ENCODE measurements at places on chromosomes 5 and 9.

DNA sequence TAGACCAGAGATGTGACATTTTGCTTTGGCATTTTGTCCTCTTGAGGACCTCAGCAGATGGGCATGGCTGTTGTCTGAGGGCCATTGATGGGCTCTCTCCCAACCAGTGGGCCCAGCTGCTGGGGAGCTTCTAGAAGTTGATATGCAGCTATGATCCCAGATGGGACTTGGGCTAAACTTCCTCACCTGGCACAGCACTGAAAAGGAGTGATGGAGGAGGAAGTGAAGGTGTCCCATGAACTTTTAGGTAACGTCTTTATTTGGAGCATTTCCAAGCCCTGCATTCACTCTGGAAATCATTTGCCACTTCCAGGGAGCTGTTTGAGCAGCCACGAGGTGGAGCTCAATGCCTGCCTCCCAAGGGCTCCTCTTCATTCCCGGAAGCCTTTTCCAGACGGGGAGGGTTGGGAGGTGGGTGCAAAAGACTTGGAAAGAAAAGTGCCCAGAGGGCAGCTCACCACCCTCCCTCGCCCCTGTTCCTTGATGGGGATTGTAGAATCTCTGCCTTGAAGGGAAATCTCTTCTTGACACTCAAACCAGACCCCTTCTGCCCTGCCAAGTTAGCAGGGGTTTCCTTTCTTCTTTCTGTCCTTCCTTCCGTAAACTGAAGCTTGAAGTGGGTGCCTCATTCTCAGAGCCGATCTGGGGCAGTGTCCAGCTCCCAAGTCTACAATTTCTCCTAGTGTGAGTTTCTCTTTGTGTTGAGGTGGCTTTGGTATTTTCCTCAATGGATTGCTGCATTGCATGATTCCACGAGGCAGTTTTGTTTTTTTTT lies 18.1 kb upstream of the NEUROG1 start:
- DNase-seq: no peak

GRCh38 chr5:167587772-167588437 lies 703.5 kb upstream of the WWC1 start:
- DNase-seq: no peak

GRCh38 chr9:76215066-76215465 lies 179.2 kb downstream of the RFK start:
- no peak for DNase-seq

- no peak for DNase-seq
Measured at GRCh38 chr5:76264681-76265080, 138.4 kb upstream of the IQGAP2 start.

DNA sequence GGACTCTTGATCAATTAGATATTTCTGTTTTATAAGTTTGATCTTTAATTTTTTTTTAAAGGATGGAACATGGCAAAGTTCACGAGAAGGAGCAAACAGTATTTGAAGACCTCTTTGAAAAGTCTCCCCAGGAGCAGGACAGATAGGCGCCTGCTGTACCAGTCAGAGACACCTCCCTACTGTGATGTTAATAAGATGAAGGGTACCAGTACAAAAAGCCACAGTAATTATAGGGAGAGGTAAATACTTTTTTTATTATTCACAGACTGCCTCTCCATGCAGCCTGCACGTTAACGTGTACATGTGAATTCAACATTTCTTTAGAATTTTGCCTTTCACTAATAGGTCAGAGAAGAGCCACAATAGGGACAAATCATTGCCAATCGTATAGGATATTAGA lies 146.5 kb upstream of the CDH6 start:
- DNase-seq: no peak

- DNase-seq: no peak
Measured at GRCh38 chr9:120161776-120162175, 418.2 kb downstream of the CDK5RAP2 start.

- DNase-seq: no peak
Measured at GRCh38 chr5:2334719-2335118, 416.8 kb downstream of the IRX2 start.

DNA sequence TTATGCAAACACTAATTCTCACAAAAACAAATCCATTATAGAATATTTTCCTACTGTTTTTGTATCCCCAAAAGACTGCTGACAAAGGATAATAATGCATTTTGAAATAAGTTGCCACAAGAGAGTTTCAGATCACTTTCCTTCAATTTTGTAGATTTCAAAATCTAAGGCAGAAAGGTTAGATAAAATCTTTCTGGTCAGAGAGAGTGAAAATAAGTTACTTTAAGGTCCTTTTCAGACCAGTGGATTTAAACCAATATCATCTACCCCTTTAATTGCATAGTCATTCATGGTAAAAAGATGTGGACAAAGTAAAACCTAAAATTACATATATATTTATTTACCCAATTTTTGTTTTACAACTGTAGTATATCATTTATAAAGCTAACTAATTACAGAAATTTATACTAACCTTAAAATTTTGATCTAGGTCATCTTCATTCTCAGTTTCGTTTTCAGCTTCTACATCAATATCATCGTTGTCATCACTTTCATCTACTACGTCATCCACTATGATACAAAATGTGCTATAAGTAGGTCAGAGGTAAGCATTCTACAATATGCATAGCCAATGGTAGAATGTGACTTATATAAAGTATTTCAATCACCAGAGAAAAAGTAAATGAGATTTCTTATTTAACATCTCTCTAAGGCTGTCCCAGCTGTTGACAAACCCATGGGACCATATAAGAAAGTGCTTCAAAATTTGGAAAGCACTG lies 95.7 kb downstream of the AGTPBP1 start:
- no peak for DNase-seq

DNA sequence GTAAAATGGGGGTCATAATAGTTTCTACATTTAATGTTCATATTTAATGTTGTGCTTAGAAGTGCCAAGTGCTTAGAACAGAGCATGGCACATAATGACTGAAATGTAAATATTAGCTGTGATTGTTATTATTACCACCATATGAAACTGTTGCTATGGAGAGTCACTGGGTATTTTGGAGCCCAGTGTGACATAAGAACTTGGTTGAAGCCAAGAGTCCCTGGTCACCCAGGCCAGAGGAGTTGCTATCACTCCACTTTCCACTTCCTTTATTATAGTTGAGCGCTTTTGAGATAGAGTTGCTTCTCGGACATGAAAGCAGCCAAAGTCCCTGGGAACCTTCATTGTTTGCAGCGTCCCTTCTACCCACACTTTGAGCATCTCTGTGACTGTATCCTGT lies 77.1 kb downstream of the MAP1B start:
- no peak for DNase-seq

All from GM13976 (cell line).